ENCODE measurements at places on chromosomes 1 and 21.

GRCh38 chr1:10522322-10522860 lies 47.6 kb downstream of the PEX14 start:
- DNase-seq: no peak

GRCh38 chr1:235441159-235441685 lies 63.0 kb downstream of the B3GALNT2 start:
- DNase-seq: no peak

DNA sequence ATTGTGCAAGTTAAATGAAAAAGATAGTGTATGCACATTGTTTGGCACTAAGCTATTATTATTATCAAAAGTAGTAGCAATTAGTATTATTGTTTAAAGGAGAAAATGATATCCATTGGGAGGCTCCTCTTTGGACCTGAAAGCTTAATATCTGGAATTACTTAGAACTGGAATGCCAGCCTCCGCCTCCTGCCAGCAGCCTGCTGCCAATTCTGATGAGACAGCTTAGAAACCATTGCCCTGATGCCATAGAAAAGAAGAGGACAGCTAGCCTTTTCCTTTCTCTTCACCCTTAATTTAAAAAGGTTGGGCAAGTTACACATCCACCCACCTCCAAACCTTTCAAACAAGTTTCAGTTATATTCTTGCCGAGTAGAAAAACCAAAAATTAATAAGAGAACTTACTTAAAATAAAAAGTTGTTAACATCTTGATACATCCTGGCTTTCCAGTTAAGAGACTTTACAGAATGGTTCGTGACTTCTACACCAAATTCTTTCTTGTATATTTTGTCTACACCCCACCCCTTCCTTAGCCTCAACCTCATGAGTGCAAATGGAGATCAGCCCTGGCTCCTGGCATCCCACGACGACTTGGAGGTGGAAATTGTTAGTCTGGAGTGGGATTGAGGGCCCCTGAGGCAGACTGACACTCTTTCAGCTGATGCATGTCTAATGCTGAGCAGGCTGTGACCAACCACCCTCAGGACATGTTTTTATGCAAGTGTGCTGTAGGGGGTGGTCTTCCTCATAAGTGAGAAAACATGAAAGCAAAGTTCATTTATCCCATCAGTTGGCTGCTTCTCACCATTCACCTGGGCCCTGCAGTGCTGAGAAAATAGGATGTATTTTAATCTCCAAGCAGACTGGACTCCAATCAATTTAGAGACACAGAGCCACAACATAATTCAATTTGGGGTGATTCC lies 120.6 kb downstream of the KCNJ15 start:
- DNase-seq: no peak

GRCh38 chr1:103265551-103265950 lies 157.2 kb upstream of the COL11A1 start:
- no peak for DNase-seq

- no peak for DNase-seq
Observed at GRCh38 chr1:47781171-47781959, 215.8 kb downstream of the TRABD2B start.

DNA sequence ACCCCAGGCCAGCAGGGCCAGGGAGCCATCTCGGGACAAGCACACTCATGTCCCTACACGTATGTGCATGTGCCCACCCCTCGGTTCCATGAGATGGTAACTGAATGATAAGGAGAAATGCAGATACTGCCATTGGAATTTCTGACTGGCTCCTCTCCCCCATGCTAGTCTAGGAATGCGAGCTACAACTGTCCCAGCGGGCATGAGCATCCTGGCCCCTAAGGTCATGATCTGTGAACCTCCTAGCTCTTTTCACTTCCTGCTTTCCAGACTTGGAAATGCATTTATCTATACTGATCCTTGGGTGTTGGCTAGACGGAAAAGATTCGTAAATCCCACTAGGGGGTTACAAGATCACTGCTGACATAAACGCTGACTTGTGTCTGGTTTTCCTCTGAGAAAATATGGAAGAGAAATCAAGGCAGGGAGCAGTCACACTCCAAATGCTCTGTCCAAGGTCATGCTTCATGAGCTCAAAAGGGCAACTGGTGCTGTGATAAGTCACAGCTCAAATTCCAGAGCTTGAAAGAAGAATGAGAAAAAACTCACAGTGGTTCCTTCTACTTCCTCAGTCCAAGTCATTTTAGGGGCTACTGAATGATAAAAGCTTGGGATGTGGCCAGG lies 49.8 kb downstream of the SLC45A1 start:
- DNase-seq: no peak

- no peak for DNase-seq
Observed at GRCh38 chr21:41678924-41679318, 87.9 kb downstream of the RIPK4 start.

GRCh38 chr1:219433001-219433400 lies 179.9 kb downstream of the ZC3H11B start:
- DNase-seq: no peak

GRCh38 chr1:53071167-53071865 lies 9.3 kb downstream of the PODN start:
- no peak for DNase-seq

DNA sequence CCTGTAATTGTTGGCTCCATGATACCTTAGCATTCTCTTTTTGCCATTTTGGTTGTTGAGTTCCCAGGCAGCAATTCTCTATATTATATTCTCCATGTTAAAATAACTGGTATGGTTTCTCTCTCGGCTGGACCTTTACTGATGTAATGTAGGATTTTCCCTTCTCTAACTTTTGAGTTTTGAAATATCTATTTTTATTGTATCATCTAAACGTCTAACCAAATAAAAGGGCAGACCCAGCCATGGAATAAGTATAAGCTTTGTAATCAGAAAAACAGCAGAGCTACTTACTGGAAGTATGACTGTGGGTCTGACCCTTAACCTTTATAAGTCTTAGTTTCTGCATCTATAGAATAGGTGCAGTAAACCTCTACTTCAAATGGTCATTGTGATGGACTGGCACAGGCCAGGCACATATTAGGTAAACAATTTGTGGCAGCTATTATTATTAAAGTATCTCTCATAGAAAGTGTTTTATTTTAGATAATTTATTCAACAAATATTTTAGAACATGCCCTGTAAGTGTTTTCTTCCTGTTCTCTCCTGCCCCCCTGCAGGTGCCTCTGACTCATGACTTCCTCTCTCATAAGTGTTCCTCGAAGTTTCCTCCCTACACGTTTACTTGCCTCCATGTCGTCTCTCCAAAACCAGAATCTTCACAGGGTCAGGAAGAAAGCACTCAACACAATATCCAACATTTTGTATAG lies 224.9 kb upstream of the FGGY start:
- DNase-seq: no peak

- DNase-seq: no peak
Observed at GRCh38 chr1:41420351-41420750, 59.1 kb downstream of the FOXO6 start.

DNA sequence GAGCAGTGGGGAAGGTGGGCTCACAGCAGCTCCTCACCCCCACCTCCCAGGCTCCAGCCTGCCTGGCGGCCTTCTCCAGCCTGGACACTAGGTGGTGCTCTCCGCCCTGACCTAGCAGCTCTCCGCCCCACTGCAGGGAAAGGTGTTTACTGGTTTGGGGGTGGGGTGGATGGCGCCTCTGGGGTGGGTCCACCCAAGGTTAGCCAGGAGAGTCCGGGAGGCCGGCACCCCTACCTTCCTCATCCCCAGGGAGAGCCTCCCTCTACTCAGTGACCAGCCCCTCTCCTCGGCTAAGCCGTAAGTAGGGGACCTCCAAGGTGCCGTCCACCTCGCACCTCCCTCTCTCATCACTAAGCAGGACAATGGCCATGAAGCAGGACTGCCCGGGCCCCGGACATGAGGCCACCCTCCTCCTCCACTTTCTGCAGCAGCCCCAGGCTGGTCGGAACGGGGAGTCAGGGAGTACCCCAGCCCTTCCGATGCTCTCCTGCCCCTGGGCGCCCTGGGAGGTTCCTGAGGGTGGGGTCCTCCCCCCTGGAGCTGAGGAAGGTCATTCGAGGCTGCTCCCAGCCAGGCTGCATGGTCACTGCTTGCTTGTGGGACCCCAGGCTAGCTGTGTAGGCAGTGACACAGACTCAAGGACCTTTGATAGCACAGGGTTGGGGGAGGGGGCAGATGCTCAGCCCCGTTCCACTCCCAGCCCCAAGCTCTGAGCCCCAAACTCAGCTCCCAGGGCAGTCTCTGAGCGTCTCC lies 101.4 kb upstream of the VAMP3 start:
- DNase-seq: peak; percentile 25

GRCh38 chr1:36754366-36754765 lies 271.7 kb upstream of the CSF3R start:
- no peak for DNase-seq

GRCh38 chr21:43578677-43579303 lies 80.5 kb downstream of the HSF2BP start:
- DNase-seq: no peak

DNA sequence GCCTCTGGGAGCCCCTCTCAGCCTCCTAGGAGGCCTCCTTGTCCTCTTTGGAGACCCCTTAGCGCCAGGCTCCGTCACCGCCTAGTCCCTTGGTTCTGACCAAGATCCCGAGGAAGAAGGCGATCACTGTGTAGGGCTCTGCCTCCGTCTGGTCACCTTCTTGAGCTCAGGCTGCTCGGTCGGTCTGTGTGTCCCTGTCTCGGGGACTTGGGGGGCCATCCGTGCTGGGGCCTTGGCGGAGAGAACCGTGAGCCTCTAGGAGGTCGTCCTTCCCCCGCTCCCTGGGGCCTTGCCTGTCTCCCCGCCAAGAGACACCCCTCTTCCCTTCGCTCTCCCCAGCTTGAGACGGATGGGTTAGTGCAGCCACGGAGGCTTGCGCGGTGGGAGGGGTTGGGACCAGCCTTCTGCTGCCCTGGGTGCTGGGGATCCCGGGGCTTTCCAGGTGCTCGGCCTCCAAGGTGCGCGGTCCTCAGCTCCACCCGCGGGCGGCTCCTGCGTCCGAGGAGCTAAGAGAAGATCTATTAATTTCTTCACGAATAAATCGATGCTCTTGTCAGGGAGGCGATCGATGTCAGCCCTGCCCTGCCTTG lies 701 bp upstream of the INSRR start:
- DNase-seq: no peak

DNA sequence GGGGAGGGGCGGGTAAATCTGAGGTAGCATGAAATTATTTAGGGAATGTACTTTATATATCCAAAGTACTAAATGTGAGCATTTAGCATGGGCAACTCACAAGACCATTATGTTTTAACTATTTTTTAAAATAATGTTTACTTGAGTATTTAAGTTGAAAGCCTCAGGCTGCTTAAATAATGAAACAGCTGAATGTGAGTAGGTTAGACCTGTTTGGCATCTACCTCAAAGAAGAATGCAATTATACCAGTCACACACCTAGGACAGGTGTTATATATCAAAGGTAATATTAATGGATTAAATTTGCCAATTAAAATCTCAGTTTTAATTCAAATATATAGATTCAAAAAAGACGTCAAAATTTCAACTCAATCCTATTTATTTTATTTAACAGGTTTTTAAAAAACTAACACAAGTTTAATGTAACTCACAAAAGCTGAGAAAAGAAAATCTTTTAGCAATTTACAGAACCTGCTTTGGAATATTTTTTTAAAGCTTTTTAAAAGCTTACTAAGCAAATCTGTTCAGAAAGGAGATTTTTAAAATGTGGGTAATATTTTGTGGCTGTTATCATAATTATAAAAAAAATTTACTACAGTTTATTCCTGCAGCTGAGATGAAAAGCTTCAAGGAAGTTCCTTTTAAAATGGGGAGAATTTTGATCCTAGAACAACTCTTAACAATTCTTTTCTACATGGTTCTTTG lies 104.6 kb upstream of the LBR start:
- no peak for DNase-seq

DNA sequence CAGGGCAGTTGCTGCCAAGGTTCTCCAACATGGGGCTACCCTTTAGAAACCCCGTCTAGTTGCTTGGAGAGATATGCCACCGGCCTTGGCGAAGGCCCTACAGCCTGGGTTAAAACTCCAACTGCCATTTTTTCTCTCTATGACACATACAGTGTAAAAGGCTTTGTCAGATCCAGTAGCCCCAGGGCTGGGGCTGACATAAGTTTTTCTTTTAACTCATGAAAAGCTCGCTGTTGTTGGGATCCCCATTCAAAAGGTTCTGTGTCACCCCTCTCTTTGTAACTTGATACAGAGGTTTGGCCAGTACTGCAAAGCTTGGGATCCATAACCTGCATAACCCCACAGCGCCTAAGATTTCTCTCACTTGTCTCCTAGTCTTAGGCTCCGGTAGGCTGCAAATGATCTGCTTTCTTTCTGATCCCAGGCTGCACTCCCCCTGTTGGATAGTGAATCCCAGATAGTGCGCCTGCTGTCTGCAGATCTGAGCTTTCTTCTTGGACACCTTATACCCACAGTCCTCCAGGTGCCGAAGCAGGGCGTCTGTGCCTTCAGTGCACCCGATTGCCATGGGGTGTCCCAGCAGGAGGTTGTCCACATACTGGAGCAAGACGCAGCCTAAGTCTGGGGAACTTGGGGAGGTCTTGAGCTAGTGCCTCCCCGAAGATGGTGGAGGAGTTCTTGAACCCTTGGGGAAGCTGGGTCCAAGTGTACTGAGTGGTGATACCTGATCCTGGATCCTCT lies 406.2 kb downstream of the TGFB2 start:
- no peak for DNase-seq

DNA sequence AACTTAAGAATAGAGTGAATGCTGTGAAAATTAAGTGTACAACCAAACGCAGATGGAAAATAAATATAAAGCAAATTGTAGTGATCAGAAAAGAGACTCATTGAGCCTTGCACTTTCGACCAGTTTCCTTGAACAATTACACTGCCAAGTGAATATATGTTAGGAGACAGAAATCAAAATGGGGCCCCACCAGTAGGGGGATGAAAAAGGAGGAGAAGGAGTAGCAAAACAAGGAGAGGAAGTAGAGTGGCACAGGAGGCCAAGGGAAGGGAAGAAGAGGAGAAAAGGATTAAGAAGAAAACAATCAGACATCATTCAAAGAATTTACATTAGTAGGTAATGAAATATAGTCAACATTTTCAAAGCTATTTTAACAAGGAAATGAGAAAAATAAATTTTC lies 1770.6 kb downstream of the PLA2G4A start:
- no peak for DNase-seq

DNA sequence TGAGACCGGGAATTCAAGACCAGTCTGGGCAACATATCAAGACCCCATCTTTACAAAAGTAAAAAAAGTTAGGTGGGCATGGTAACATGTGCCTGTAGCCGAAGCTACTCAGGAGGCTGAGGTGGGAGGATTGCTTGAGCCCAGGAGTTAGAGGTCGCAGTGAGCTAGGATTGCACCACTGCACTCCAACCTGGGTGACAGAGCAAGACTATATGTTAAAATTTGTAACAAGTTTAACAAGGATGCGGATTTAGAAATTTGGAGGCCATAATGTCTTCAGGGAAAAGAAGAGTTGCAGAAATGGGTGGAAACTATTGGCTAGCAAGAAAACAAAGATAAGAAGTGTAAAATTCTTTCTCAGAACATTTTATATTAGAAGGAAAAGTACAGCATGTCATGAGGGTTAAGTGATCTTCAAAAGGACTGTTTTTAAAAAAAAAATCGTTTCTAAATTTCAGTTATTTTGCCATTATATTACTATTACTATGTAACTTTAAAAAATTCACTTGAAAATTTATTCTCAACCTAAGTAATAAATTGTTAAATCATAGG lies 17.6 kb downstream of the SOAT1 start:
- no peak for DNase-seq
